Muscle of back (tissue), 13 donors: ENCODE measurements at places on chromosomes 12 and 14. TPM values are rescaled to one million over a fixed set of nuclear protein-coding genes. Genes with fewer than 3 reads are reported as not detected.

OR4N5 gene
- polyA plus RNA-seq: not detected

REP15 gene
- 1.2 TPM for polyA plus RNA-seq

LMNTD1 gene
- 0.26 TPM for polyA plus RNA-seq

- no peak for DNase-seq
Measured at GRCh38 chr12:92255741-92256140, 110.1 kb upstream of the BTG1 start.

GRCh38 chr12:67939611-67940010, 49.6 kb upstream of the IFNG-AS1 start:
- DNase-seq: peak; percentile 30

- DNase-seq: no peak
Measured at GRCh38 chr12:130924966-130925665, 28.6 kb upstream of the ADGRD1 start.

GRCh38 chr12:96049101-96049500, 13.7 kb upstream of the LTA4H start:
- DNase-seq: no peak

DNA sequence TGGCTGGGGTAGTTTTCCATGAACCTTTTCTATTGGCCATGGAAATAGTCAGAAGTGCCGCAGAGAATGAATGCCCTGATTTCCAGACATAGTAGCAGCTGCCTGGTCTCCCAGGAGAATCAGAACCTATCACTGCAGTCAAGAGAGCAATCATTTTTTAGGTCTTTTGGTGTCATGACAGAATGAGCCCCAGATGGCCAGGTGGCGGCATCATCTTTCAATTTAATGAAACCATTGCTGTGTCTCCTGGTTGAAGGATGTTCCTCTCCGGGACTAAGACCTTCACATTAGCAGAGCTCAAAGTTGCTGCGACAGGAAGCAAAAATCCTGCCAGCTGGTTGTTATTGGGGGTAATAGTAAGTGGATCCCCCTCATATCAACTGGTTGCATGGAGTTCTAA, 18.8 kb downstream of the TNFAIP2 start:
- no peak for DNase-seq

DNA sequence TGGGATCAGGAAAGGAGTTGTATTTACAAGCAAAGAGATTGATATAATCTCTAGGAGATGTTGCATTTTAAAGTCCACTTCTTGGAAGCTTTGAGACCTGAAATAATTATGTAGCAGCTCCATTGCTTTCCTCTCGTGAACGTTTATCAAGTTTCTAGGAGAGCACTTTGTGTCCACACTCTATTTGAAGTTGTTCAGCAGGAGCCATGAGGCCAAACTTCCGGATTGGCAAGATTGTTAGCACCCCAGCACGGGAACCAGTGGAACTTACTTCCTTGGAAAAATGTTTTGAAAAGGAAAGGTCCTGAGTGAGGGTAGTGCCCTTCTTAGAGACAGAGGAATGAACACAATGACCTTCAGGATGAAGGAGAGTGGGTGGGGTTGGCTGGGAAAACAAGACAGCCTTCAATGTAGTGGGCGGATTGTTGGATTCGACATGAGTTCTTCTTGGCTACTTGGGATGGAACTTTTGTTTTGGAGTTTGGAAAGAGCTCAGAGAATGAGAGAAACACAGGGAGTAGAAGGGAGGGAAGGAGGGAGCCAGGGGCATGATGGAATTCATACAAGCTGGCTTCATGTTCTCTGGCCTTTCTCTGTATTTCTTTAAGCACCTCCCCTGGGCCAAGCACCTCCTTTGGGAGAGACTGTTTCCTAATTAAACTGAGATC, 23.8 kb upstream of the CISTR start:
- peak; percentile 67 for DNase-seq

- DNase-seq: no peak
Measured at GRCh38 chr12:107533218-107533617, 152.4 kb upstream of the PWP1 start.

GRCh38 chr14:91745344-91745743, 13.5 kb upstream of the CATSPERB start:
- DNase-seq: no peak

GRCh38 chr12:59887178-59887577, 291.3 kb downstream of the SLC16A7 start:
- DNase-seq: peak; percentile 49

GRCh38 chr14:39847852-39848251, 415.6 kb upstream of the FBXO33 start:
- no peak for DNase-seq

GRCh38 chr12:80632835-80633234, 74.6 kb upstream of the MYF6 start:
- DNase-seq: no peak

GRCh38 chr12:118304093-118304492, 68.6 kb downstream of the TAOK3 start:
- no peak for DNase-seq

DNA sequence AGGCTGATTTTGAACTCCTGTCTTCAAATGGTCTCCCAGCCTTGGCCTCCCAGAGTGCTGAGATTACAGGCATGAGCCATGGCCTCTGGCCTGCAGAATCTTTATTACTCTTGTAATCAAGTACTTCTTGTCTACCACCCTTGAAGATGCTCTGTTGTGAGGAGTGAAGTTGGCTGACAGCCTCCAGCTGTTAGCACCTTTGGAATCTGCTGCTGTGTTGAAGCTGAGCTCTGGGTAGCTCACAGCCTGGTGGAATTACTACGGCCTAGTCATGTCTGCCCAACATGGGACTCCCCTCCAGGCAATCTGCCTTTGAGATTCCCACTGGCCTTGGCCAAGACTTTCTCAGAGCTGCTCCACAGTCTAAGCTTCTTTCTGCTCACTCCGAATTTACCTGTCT, 5.8 kb upstream of the C12orf75 start:
- no peak for DNase-seq

- no peak for DNase-seq
Measured at GRCh38 chr12:54033980-54034784, 1.3 kb downstream of the HOXC5 start.
